ENCODE measurements at places on chromosomes 4 and X.
A peak's percentile ranks its signal among the peaks of the same experiment; 100 is the strongest.

- DNase-seq, result no peak
Observed at GRCh38 chr4:26273616-26273980, 47.2 kb upstream of the RBPJ start.

DNA sequence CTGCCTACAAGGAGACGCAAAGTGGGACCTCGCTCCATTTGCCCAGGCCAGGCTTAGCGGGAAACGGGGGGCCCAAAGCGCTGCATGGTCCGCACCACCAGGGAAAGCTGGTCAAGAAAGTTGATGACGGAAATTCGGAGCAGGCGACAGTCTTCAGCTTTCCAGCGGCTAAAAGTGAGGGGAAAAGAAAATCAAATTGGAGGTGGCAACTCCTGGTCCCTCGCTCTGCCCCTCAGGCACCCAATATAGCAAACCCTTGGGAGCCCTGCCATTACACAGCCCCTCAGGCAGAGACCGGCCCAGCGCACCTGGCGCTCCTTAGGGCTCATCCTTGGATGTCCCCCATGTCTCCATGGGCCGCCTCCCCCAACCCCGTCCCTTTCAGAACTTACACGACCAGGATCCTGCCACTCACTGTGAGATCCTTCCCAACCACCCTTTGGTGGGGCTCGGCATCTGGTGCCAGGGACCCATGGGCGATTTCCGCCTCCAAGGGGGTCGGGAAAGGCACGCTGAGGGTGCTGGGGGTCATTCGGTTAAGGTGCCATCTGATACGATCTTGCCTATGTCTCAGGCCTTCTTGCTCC is 1.1 kb downstream of the LAGE3 start:
- no peak for DNase-seq

DNA sequence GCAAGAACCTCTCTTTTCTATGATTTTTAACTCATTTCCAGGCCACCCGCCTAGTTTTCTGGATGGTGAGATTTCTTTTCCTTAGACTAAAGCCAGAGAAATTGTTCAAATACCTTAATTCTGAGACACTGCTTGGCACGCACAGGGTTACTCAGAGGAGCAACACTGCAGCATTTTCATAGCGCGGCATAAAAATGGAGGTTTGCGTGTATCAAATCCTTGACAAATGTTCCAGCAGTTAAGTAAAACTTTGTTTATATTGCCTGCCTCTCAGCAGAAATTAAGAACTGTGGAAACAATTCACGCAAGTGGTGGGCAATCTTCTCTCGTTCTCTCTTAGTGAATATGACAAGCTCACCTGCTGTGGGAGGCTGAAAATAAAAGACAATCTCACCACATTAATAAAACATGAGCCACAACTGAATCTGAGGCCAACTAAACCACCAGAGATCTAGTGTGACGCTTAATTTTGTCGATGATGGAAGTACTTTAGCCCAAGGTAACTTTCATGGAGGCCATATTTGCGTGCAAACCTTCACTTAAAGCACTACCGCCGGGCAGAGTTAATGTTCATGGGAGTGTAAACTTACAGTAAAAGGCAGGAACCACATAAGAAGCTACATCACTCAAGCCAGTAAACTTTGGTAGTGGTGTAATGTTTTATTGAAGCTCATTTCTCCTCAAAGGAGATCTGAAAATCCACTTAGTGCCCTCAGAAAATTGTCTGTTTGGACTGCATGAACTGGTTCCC is 894.8 kb upstream of the EPHA5 start:
- no peak for DNase-seq

- no peak for DNase-seq
Observed at GRCh38 chr4:177607111-177607573, 164.9 kb upstream of the AGA start.

DNA sequence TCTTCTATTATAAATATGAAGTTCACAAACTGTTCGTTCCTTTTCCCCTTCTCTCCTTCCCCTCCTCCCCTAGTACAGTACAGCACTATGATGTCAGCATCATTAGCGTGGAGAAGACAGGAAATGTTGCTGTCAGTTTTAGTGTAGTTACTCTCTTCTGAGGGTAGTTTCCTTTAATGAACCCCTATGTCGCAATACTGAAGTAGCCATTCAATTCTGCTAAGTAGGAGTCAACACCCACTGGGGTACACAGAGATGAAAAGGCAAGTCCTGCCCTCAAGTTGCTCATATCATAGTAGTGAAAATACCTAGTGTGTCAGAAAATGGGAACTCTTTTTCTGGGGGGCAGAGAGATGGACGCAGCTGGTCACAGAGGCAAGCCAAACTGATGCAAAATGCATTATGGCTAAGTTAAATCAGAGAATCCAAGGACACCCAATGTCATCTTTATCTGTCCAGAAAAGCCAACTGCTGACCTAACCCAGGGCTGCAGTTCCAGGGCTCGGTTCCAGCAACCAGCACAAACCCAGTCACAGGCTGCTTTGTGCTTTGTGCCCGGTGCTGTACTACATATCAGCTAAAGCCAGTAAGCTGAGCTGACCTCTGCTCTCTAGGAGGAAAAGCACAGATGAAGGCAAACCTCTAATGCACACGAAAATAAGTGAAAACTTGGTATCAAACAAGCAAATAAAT is 31.5 kb downstream of the GRIA3 start:
- DNase-seq, result no peak

DNA sequence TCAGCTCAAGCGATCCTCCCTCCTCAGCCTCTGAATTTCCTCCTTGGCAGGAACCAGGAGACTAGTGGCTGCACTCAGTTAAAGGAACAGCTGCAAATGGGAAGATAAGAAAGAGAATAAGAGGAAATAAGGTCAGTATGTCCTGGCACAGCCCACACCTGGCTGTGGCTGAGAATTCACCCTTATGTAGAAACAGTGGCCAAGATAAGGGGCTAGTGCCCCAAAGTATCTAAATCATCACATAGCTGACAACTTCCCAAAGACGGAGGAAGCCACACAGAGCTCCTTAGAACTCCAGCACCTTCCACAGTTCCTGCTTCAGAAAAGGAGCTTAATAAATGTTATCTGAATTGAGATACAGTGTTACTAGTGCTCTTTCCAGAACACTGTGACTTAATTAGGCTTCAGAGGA is 2.3 kb upstream of the CHIC2 start:
- DNase-seq, result no peak

DNA sequence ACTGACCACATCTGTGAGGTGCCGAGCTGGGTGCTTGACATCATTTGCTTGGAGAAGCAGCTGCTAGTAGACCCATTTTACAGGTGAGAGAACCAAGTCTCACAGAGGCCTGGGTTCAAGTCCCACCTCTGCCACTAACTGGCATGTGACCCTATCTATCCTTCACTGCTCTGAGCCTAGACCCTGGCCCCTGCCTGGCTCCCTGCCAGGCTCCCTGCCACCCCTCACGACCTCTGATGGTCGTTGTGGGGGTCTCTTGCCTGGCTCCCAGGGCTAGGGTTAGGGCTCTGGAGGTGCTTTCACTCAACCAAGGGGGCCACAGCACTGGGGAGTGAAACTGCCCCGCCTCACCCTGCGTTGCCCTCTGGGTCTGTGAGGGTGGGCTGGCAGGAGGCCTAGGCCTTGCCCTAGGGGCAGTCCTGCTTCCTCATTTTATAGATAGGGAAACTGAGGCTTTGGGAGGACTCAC is 7.2 kb upstream of the ADD1 start:
- DNase-seq, result peak; percentile 3

- no peak for DNase-seq
Observed at GRCh38 chr4:142092941-142093340, 456.6 kb downstream of the IL15 start.

GRCh38 chr4:23333556-23333945 is 556.3 kb downstream of the PPARGC1A start:
- DNase-seq, result peak; percentile 14

GRCh38 chrX:19168609-19169008 is 46.3 kb upstream of the ADGRG2 start:
- no peak for DNase-seq

GRCh38 chrX:104168127-104168526 is 1.9 kb downstream of the FAM199X start:
- DNase-seq, result no peak

DNA sequence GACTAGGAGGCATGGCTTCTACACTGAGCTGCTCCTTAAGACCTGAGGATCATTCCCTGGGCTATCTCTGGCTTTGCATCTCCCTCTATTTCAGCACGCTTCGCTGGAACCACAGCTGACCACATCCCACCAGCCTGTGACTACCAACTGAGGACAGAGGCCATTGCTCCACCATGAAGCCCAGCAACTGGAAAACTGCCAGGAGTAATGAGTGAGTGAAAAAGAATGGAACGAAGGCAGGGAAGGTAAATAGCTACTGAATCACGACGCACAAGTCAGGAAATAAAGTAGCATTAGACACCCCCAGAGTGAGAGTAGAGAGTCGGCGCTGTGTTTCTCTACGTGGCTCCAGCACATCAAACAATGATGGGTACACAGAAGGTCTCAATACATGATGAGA is 314.7 kb downstream of the LDB2 start:
- DNase-seq, result no peak

DNA sequence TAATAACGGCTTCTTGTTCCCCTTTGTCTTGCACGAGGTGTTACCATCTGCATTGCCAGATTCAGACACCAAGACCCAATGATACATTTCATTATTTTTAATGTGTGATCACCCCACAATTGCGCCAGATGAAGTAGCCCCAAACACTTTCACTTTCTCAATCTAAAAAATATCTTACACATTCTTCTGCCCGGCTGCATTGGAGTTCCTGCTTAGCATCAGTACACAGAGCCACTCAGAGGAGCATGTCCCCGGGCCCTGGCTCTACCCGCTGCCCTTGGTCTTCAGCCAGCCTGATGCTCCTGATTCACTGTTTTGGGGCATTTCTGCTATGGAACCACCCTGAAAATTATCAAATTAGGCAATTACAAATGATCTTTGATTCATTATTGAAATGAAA is 66.0 kb upstream of the TENM3 start:
- no peak for DNase-seq

DNA sequence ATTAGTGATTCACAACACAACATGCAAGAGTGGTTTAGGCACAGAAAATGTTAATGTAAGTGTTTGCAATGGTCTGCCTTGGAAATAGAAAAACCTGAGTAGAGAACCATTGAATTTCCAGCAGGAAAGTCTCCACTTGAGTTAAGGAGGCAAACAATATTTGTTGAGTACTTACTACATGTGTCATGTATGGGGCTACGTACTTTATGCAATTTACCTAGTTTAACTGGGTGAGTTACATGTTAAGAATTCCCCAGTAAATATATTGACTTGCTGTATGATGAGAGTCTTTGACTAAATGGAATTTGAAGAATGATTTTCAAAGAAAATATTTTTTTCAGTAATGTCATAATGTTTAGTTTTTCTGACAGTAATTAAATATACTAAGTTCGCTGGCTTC is 7.8 kb upstream of the NPNT start:
- DNase-seq, result no peak

DNA sequence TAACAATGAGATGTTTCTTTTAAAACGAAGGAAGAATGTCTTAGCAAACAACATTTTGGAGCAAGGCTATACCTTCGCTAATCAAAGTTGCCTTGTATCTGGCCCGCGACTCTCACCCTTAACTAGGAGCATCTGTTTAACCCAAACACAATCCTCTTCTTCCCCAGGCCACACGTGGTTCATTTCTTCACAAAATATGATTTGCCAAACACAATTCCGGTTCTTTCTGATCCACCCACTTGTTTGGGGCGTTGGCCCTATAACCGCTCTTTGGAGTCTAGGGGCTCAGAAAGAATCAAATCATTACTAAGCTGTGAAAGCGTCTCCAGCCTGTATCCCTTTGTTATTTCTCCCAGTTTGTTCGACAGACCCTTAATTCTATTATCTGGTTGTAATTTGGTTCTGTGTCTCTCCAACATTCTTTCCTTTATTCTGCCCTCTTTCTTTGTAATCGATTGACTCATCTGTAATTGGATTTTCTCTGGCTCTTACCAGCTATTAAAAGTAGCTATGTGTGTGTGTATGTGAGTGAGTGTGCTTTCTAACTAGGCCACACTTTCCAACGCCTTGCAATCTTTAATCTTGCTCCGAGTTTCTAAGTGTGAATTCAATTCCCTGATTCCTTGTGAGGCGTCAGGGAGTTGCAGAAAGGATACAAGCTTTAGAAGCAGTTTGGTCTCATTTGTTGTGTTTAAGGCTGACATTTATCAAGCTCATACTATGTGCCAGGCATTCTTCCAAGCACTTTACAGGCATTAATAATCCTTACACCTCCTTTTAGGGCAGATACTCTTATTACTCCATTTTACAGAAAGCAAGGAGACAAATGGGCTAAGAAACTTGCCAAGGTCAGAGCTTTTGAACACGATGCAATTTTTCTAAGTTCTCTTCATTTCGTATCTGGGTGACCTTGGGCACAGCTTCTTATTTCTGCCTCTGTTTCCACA is 138.6 kb upstream of the CPEB2 start:
- no peak for DNase-seq

- DNase-seq, result no peak
Observed at GRCh38 chr4:63757929-63758328, 651.3 kb downstream of the TECRL start.

DNA sequence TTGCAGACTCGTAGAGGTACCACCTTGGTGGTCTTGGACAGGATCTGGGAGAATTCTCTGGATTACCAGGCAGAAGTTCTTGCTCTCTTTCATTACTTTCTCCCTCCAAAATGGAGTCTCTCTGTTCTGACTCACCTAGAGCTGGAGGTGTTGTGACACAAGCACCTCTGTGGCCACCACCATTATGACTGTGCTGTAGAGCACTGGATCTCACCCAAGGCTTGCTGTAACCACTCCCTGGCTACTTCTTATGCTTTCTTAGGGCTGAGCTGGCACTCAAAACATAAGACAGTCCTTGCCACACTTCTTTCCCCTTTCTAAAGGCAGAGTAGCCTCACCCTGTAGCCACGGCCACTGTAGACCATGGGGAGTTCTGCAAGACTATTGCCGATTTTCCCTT is 296.6 kb upstream of the DIPK2B start:
- DNase-seq, result peak; percentile 22

DNA sequence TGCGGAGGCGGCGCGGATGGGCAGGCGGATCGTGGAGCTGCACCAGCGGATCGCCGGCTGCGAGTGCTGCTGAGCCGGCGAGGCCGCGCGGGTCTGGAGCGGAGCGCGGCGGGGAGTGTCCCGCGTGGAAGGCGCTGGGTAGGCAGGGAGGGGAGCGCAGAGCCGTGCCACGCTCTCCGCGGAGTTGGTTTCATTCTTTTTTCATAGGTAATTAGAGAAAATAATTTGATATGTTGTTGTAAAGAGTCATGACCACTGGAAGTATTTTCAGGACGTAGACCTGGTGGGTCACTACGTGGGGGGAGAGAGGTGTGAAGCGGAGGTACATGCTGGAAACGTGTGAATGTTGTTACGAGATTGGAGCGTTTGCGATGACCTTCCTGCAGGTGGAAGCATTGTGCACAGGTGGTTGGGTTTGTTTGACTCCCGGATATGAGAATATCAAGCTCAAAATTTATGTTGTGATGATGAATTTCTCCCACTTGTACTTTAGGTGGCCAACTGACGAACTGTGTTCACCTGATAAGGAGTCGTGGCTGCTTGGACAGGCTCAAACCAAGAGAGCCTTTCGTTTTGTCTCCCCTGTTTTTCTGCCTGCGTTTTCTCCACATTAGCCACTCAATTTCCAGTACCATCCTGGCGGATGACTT is 19.1 kb upstream of the S100P start:
- DNase-seq, result peak; percentile 80

GRCh38 chrX:30283456-30284200 is 25.6 kb downstream of the NR0B1 start:
- DNase-seq, result no peak
